ENCODE measurements at places on chromosomes 4 and X.

DNA sequence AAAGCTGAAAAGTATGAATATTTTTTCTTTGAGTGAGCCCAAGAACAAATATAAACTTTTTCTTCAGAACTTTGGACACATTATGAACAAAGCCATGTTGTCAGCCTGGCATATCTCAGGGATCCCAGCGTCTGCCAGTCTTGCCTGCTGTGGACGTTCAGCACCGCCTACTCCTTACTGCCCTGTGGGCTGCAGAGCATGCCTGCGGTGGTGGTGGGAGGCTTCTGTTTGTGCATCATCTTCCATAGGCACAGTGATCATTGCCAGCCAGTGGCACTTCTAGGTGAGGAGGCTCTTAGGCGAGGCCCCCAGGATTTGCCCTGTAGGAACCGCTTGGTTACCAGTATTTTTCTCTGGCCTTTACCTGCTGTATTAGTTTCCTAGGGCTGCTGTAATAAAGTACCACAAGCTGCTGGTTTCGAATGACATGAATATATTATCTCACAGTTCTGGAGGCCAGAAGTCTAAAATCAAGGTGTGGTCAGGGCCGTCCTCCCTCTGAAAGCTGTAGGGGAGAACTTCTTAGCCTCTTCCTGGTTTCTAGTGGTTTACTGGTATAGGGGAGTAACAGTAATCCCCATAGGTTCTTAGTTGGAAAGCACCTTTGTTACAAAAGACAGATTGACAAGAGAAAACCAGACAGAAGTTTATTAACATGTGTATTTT lies 15.4 kb downstream of the ANXA3 start:
- no peak for DNase-seq

- no peak for DNase-seq
These were observed 44.5 kb downstream of the TRIM2 start for GRCh38 chr4:153248641-153249198.

- DNase-seq, result no peak
These were observed 7.0 kb downstream of the CYBB start for GRCh38 chrX:37786624-37787422.

- DNase-seq, result no peak
These were observed 14.5 kb downstream of the FHDC1 start for GRCh38 chr4:152950402-152951274.

- no peak for DNase-seq
These were observed 748.6 kb downstream of the CCSER1 start for GRCh38 chr4:90875791-90876190.

DNA sequence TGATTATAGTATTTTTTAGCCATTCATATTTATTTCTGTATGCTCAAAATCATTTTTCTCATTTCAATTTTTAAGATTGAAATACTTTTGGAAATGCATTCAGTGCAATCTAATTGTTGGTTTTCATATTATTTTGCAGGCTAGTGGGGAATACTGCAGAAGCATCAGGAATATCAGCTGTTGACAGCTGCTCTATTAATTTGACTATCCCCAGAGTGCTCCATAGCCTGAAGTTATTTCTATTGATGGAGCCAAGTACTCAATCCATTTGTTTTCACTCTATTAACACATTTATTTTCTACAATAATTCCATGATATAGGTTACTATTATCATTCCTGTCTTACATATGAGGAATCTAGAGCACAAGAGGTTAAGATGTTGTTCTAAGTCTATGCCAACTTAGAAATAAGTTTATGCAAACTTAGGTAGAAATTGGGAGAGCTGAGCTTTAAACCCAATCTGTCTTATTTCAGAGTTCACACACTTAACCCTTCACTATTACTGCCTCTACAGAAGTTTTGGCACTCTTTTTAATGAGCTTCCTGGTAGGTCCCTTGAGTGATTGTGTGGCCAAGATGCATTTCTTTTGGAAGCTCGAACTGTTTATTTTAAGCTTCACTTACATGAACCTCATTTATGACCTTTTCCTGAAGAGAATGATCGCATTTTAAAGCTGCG lies 65.6 kb upstream of the PCDH18 start:
- no peak for DNase-seq

- DNase-seq, result no peak
These were observed 69.0 kb upstream of the SPANXN1 start for GRCh38 chrX:145178268-145178667.

All from stimulated activated CD8-positive, alpha-beta memory T cell treated with anti-CD3 and anti-CD28 coated beads, Interleukin-2, amount 100 ng/mL, for 1 hour (primary cell).